ENCODE measurements at places on chromosomes 2 and 18. TPM values are rescaled to one million over a fixed set of nuclear protein-coding genes. Genes with fewer than 3 reads are reported as not detected.
A peak's percentile ranks its signal among the peaks of the same experiment; 100 is the strongest.

DNA sequence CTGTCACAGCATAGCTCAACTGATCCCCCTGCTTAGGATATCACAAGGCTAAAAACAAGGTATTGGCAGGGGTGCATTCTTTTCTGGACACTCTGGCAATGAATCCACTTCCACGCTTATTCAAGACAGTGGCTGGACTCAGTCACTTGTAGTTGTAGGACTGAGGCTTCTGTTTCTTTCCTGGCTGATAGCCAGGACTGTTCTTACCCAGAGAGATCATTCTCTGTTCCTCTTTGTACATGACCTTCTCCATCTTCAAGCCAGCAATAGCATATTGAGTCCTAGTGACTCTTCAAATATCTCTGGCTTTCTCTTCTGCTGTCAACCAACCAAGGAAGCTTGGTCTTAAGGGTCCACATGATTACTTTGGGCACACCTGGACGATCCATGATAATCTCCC is 241.3 kb downstream of the RBM43 start:
- no peak overlapping the region for H3K27ac ChIP-seq
- no peak overlapping the region for H3K4me3 ChIP-seq
- no peak for DNase-seq
- H3K4me1 ChIP-seq, result no peaks in the 10 kb centered on the region

DNA sequence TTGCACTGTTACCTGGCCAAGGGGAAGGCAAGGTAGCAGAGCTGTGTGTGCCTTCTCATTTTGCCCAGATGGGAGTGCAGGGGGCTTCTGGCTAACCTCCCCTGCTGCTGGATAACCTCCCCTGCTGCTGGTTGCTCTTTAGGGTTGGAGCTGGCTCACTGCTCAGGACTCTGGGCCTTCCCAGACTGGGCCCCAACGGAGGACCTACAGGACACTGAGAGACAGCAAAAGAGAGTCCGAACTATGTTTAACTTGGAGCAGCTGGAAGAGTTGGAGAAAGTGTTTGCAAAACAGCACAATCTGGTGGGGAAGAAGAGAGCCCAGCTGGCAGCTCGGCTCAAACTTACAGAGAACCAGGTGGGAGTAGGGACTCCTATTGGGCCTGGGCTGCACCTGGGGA is 5.8 kb upstream of the SMYD5 start:
- H3K4me1 ChIP-seq, result peaks cover 2% of the 10 kb centered on the region
- H3K27me3 ChIP-seq, result peaks cover 21% of the 10 kb centered on the region
- H3K27ac ChIP-seq, result no peak overlapping the region
- H3K4me3 ChIP-seq, result no peak overlapping the region
- no peaks in the 10 kb centered on the region for H3K36me3 ChIP-seq

GRCh38 chr2:20366672-20367116 is 16.1 kb upstream of the PUM2 start:
- H3K27me3 ChIP-seq, result peaks cover 2% of the 10 kb centered on the region
- DNase-seq, result no peak

UBE2F gene
- 120 TPM for polyA plus RNA-seq

CCDC150 gene
- not detected for polyA plus RNA-seq

ZBTB14 gene
- 7.5 TPM for polyA plus RNA-seq

GRCh38 chr2:44674473-44675284 is 266.8 kb upstream of the SIX3 start:
- H3K27ac ChIP-seq, result no peak overlapping the region
- no peaks in the 10 kb centered on the region for H3K36me3 ChIP-seq
- no peaks in the 10 kb centered on the region for H3K4me1 ChIP-seq
- no peak overlapping the region for H3K4me3 ChIP-seq
- no peaks in the 10 kb centered on the region for H3K27me3 ChIP-seq
- DNase-seq, result no peak

DNA sequence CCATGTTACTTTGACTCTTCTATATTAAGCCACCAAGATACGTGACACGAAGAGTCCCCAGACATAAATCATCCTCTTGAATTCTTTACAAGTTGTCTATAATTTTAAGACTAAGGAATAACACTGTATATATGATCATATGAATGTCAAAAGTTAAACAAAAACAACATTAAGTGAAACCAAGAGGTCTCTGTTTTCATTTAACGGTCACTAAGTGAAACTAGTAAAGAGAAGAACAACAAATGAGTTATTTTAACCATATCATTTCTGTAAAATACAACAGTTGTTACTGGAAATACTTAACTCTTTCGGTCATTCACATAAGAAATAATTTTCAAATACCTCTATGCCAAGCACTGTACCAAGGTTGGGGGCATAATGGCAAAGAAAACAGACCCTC is 45.7 kb upstream of the STK17B start:
- H3K36me3 ChIP-seq, result no peaks in the 10 kb centered on the region
- DNase-seq, result no peak
- H3K4me3 ChIP-seq, result no peak overlapping the region
- no peaks in the 10 kb centered on the region for H3K27me3 ChIP-seq

DNA sequence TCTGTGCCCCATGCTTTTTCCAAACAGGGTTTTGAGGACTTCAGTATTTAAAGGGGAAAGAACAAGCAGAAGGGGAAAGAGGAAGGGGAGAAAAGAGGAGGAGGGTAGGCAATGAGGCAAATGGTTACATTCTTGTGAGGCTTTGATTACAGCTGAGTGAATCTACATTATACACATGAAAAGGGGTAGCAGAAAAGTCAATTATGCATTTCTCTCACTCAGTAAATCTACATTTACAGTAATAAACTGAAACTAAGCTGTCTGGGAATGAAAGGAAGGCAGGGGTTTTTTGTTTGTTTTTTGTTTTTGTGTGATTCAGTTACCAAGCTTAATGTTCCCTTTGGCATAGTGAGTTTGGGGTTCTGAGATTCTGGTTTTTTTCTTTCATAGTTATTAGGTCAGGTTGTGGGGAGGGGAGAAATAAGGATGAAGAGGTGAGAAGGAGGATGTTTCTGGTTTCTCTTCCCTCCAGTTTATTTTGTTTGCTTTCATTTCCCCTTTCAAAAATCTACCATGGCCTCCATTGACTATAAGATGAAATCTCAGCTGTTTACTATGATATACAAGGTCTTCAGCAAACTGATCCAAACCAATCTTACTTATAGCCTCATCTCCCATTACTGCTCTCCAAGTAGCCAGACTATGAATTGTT is 18.7 kb downstream of the C18orf63 start:
- H3K4me3 ChIP-seq, result no peak overlapping the region
- DNase-seq, result peak; percentile 15
- H3K36me3 ChIP-seq, result no peaks in the 10 kb centered on the region
- peak overlapping the region; percentile 9 for H3K27ac ChIP-seq
- peaks cover 13% of the 10 kb centered on the region for H3K4me1 ChIP-seq
- peaks cover 4% of the 10 kb centered on the region for H3K27me3 ChIP-seq

DNA sequence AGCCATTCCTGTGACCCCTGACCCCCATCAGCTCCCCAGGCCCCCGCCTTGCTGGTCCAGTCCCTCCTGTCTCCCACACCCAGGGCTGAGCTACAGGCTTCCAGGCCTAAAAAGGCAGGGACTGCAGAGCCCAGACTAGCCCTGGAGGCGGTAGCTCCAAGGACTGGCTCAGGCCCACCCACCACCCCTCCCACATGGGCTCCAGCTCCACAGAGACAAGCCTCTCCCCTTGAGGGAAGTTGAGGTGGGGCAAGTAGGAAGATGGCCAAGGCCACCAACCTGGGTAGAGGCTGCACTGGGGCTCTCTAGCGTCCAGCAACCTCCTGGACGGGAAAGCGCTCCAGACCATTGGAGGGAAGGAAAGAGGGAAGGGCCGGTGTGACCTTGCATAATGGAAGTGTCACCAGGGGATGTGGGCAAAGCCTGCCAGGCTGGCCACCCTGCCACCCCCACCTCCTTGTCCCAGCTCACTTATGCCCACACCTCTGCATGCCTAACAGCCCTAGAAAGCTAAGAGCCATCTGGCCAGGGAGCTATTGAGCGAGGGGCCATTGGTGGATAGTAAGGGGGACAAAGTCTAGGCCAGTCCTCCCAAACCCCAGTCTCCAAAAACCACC is 63.1 kb downstream of the TNS1 start:
- no peak overlapping the region for H3K27ac ChIP-seq
- H3K36me3 ChIP-seq, result no peaks in the 10 kb centered on the region
- no peak for DNase-seq
- no peak overlapping the region for H3K4me3 ChIP-seq

Data from CD14-positive monocyte (primary cell).